Neural crest cell (in vitro differentiated cells): ENCODE measurements at places on chromosomes 11 and 22.

GRCh38 chr11:76107971-76108370 lies 98.3 kb downstream of the WNT11 start:
- DNase-seq, result no peak

- no peak for DNase-seq
Observed at GRCh38 chr11:44267006-44267749, 42.8 kb downstream of the ALX4 start.

- DNase-seq, result no peak
Observed at GRCh38 chr11:69837791-69838190, 18.6 kb upstream of the FGF3 start.

- DNase-seq, result no peak
Observed at GRCh38 chr11:7904917-7905316, 26.2 kb downstream of the OR10A6 start.

DNA sequence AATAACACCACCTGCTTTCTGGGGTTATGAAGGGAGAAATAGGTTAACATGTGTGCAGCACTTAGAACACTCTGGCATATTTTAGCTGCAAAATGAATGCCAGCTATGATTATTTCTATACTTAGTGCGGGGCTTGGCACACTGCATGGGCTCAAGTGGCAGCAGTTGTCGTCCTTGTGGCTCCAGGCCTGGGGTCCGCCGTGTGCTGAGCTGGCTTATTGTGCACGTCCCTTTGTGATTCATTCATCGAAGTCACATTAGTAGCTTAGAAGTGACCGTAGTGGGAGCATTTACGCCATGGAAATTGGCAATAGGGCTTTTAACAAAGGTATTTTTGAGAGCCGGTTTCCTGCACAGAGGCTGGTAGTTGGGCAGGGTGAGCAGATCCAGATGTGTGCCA lies 4.2 kb downstream of the RASD2 start:
- DNase-seq, result no peak

GRCh38 chr11:93020248-93021046 lies 51.0 kb downstream of the MTNR1B start:
- DNase-seq, result no peak

DNA sequence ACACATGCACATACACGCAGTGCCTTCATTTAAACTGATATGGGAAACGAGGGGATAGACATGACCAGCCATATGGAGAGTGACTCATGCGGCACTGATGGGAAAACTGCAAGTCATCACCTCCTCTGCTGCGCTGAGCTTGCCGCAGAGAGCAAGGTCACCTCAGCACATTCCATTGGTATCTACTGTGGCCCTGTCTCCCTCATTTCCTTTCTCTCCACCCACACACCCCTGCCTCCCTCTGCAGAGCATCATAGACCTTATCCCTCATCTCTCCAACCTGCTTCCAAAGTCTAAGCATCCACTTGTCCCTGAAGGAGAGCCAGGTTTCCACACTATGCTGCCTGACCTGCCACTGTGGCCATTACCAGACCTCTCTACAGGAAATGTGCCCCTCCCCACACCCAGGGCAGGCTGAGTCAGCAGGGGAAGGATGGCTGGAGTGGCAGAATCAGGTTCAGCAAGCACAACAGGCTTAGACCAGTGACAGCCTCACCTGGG lies 116.9 kb upstream of the SNX19 start:
- DNase-seq, result no peak

DNA sequence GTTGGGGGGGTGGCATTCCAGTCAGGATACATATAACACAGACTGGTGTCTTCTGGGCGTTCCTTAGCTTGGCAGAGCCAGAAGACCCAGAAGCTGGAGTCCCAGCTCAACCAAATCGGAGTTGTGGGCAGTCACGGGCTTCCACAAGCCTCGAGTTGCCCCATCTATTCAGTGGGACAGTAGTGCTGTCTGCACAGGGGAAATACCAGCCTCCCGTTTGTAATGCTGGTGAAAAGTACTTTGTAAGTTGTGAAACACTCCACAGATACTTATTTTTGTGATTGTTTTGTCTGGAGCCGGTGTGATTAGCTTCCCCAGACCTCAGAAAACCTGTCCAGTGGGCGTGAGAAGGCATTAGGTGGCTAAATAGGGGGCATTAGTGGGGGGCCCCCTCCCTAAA lies 13.6 kb downstream of the DGKZ start:
- no peak for DNase-seq

DNA sequence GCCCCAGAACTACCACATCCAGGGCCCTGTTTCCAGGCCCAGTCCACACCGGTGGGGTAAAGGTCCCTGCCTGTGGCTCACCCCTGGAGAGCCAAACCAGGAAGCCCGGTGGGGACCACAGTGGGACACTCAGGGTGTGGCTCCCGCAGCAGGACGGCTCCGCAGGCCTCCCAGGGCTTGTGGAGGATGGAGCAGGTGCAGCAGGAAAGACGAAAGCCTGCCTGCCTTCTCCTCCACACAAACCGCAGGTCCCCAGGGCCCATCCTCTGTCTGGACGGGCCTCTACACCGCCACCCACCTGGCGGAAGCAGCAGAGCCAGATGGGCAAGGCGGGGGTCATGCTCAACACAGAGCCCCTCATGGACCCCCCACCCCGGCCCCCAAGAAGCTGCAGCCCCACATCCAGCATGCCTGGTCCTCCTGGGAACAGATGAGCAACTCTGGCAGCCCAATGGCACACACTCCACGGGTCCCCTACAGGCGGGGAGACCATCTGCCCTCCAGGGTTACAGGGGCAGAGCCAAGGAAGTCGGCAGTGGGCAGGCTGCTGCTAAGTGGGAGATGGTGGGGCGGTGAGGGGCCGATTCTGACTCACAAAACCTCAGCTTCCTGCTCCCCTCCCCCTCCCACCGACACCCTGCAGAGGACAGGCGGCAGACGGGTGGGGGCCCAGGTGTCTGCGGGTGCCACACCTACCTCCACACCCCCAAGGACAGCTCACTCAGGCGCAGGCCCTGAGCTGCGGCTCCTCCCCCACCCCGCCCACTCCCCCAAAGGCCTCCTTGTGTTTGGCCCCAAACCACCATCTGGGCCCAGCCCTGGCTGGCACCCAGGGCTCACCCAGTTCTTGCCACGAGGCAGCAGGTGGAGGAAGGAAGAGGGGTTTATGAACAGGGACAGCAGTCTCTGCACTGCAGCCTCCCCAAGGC lies 5.2 kb downstream of the SBF1 start:
- no peak for DNase-seq

DNA sequence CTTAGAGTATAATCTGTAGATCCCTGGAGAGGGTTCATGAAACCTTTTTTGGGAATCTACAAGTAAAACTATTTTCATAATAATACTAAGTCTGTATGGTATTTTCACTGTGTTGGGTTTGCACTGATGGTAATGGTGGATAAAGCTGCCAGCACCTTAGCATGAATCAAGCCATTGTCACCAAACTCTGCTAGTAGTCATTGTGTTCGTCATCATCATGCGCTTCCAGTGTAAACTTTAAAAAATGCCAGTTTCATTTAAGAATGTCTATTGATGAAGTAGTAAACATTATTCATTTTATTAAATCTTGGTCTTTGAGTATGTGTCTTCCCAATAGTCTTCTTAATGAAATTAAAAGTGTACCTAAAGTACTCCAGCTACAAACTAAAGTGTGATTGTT lies 15.0 kb downstream of the ALKBH3 start:
- DNase-seq, result no peak

- no peak for DNase-seq
Observed at GRCh38 chr22:46484861-46485595, 52.4 kb downstream of the CELSR1 start.

DNA sequence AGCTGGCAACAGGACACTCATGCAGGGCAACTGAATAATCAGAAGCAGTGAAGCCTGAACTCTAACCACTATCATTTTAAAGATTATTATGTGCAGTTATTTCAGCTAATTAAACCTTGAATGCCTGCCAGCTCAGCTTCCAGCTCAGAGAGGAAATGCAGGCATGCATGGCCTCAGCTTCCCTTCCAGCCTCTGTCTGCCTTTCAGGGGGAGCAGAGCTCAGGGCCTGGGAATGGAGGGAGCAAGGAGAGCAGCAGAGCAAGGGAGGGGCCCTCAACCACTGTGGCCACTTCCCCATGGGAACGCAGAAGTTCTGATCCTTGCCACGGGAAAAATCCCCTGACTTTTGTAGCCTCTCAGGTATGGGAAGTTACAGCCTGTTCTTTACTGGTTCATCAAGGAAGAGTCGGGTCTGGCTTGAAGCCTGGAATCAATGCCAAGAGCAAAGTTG lies 32.5 kb upstream of the APLNR start:
- no peak for DNase-seq

- DNase-seq, result no peak
Observed at GRCh38 chr11:87174870-87175269, 137.1 kb downstream of the TMEM135 start.

DNA sequence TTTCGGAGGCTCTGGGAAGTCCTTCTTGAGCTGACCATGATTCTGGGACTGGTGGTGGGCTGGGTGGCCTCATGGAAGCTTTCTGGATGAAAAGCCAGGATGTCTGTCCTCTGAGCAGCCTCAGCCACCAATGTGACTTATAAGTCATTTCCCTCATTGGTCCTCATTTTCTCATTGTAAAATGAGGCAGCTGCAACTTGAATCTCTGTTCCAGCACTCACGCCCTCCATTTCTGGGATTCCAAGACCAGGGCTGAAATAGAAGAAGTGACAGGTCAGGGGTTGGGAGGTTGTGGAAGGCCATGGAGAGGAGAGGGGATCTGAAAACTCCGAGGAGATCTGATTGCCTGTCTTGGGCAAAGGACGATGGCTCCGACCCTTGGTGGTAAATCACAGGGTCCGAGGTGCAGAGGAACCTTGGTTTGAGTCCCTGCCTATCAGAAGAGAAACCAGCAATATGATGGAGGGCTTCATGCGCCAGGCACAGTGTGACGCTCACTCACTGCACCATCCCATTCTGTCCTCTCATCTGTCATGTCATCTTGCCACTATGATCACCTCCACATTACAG lies 38.3 kb downstream of the TSPAN18 start:
- DNase-seq, result no peak

- DNase-seq, result no peak
Observed at GRCh38 chr11:8719721-8720120, 37.1 kb downstream of the RPL27A start.

GRCh38 chr11:40877981-40878380 lies 581.5 kb downstream of the LRRC4C start:
- DNase-seq, result no peak

- peak; percentile 22 for DNase-seq
Observed at GRCh38 chr22:32904044-32904443, 102.5 kb downstream of the TIMP3 start.

DNA sequence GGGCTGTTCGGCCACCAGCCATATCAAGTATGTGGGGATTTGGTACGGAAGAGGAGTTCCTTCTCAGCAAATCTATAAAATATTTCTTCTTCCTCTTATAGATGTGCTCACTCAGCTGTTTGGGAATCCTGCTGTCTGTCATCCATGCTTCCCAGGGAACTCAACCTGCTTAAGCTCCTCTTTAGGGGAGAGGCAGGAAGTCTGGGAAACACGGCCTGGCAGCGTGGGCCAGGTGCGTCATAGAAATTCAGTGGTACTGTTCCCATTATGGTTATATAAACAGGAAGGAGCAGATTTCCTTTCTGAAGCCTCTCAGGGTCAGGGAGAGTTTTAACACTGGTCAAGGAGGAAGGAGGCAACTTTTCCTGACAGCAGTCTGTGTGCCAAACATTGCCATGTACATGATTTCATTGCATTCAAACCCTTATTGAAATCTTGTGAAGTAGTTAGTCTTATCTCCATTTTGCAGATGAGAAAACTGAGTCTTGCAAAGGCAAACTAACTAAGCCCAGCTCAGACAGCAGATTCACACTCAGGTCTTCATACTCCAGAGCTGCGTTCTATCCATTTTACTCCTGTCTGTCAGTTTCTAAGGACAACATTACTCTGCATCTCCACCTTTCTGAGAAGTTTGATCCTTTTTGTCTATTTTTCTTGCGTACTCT lies 35.4 kb upstream of the AMOTL1 start:
- DNase-seq, result no peak

DNA sequence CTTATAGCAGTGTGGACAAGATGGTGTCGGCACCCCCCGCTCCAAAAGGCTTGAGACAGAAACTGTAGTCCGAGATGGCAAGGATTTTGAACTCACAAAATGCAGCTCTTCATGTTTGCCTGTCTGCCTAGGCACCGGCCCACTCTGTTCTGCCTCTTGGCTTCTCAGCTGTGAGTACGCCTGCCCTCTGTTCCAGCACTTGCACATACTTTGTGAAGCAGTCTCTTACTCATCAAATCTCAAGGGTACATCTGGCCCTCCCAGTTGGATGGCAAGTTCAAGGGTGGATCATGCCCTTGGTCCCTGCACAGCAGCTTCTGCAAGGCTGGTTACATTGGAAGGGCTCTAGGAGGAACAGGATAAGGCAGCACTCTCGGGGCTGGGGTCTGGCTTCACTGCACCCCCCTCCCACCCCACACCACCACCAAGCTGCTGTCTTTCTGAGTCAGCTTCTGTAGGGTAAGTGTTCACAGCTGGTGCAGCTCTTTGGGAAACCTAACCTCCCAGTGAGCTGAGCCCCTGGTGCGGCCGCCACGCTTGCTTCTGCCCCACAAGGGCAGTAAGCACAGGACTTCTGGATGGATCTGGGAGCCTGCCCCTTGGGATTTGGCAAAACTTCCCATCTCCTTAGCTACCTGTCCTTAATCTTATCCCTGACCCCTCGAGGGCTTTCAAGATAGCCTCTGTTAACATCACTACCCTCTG lies 37.2 kb downstream of the FAM83F start:
- no peak for DNase-seq

GRCh38 chr11:73656985-73657384 lies 10.6 kb downstream of the PLEKHB1 start:
- DNase-seq, result no peak

DNA sequence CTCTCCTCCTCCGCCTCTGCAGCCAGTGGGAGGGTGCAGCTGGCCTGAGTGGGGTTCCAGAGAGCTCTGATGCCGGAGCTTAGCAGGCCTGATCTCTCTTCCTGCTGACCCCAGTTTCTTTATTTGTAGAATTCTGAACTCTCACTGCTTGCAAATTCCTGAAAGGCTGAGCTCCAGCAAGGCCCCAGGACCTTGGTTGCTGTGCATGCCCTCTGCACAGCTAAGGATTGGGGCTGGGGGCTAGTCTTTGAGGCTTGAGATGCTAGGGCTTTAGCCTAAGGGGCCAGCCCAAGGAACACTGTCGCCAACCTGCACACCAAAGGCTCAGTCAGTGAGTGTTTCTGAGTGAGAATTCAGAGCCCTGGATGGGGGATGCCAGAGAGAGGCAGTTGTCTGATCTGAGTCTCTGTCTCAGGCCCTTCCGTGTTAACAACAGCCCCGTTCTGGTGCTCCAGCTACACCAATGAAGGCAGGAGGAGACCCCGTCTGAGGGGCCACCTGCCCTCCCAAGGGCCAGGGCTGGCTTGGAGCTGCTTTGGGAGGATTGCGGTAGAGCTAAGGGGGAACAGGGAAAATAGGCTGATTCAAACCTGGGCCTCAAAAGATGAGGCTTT lies 106.0 kb upstream of the LMO1 start:
- DNase-seq, result no peak

- DNase-seq, result no peak
Observed at GRCh38 chr22:20465759-20466077, 28.1 kb upstream of the SCARF2 start.
